Fibroblast of lung (primary cell): ENCODE measurements at places on chromosomes 7 and 10. TPM values are rescaled to one million over a fixed set of nuclear protein-coding genes. Genes with fewer than 3 reads are reported as not detected.

GRCh38 chr7:149414745-149415390, 46.0 kb downstream of the ZNF777 start:
- no peaks in the 10 kb centered on the region for H3K36me3 ChIP-seq
- H3K4me3 ChIP-seq: peak overlapping the region; percentile 35
- H3K27me3 ChIP-seq: no peaks in the 10 kb centered on the region

The PRPS1L1 gene
- total RNA-seq: not detected in 2 replicates

- DNase-seq: peak; percentile 87
- H3K4me3 ChIP-seq: no peak overlapping the region
- H3K27ac ChIP-seq: no peak overlapping the region
- no peaks in the 10 kb centered on the region for H3K36me3 ChIP-seq
- no peaks in the 10 kb centered on the region for H3K27me3 ChIP-seq
- peaks cover 9% of the 10 kb centered on the region for H3K4me1 ChIP-seq
These were observed 22.8 kb downstream of the ARL5B start for GRCh38 chr10:18681971-18682411.

DNA sequence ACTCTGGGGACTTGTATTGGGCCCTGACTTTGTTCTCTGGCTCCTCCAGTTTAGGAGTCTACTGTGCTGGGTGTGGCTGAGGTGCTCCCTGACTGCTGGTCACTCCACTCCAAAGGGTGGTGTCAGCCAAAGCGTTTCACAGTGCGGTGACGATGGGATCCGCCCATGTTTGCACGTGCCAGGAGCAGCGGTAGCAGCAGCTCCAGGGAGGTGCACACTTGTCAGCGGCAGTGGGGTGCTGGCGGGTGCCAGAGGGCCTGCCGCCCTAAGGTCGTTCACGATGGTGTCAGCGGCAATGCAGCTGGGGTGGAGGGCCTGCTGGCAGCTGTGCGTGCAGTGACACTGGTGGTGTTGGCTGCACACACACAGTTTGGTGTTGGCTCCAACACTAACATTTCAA, 268.5 kb upstream of the AKR1E2 start:
- H3K4me3 ChIP-seq: no peak overlapping the region
- H3K27ac ChIP-seq: no peak overlapping the region
- no peaks in the 10 kb centered on the region for H3K4me1 ChIP-seq
- no peaks in the 10 kb centered on the region for H3K27me3 ChIP-seq
- H3K36me3 ChIP-seq: no peaks in the 10 kb centered on the region

The AKR1C2 gene
- total RNA-seq: 10.6 and 13.4 TPM in 2 replicates

GRCh38 chr10:28291881-28292297, 11.0 kb downstream of the MPP7 start:
- no peaks in the 10 kb centered on the region for H3K4me1 ChIP-seq
- peak; percentile 61 for DNase-seq
- no peaks in the 10 kb centered on the region for H3K27me3 ChIP-seq
- H3K27ac ChIP-seq: no peak overlapping the region
- no peaks in the 10 kb centered on the region for H3K36me3 ChIP-seq

The C10orf143 gene
- total RNA-seq: 0.51 and 2.0 TPM in 2 replicates

DNA sequence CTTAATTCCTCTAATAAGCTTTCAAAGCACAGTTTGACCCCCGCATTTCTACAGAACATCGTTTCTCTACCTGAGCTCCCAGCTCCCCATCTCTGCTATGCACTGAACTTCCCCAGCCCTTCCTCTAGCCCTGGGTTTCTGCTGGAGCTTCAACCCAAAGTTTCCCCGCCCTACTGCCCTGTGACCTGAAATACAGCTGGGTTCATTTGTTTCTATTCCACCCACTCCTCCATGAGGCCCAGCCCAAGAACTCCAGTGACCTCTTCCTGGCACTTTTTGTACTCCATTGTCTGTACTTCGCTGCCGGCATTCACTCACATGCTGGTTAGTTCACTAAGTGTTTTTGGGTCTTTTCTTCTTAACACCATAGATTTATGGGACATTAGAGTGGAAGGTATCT, 35.8 kb downstream of the ADRB1 start:
- no peak overlapping the region for H3K27ac ChIP-seq
- no peaks in the 10 kb centered on the region for H3K4me1 ChIP-seq
- no peak overlapping the region for H3K4me3 ChIP-seq
- no peaks in the 10 kb centered on the region for H3K36me3 ChIP-seq
- H3K27me3 ChIP-seq: no peaks in the 10 kb centered on the region

GRCh38 chr10:97291357-97292096, 910 bp downstream of the ARHGAP19 start:
- no peaks in the 10 kb centered on the region for H3K27me3 ChIP-seq
- H3K36me3 ChIP-seq: no peaks in the 10 kb centered on the region
- DNase-seq: no peak
- H3K4me1 ChIP-seq: no peaks in the 10 kb centered on the region

GRCh38 chr10:70135684-70136083, 3.1 kb upstream of the AIFM2 start:
- no peak overlapping the region for H3K4me3 ChIP-seq
- H3K4me1 ChIP-seq: peaks cover 10% of the 10 kb centered on the region
- no peak overlapping the region for H3K27ac ChIP-seq
- no peaks in the 10 kb centered on the region for H3K36me3 ChIP-seq

The PEX1 gene
- 19.3 and 23.0 TPM in 2 replicates for total RNA-seq

GRCh38 chr7:139600306-139600705, 76.8 kb downstream of the CLEC2L start:
- no peaks in the 10 kb centered on the region for H3K4me1 ChIP-seq
- DNase-seq: no peak
- no peak overlapping the region for H3K27ac ChIP-seq
- peaks cover 19% of the 10 kb centered on the region for H3K36me3 ChIP-seq
- no peaks in the 10 kb centered on the region for H3K27me3 ChIP-seq

The TUBB8 gene
- total RNA-seq: not detected in 2 replicates

GRCh38 chr7:93165447-93165846, 17.3 kb upstream of the SAMD9L start:
- no peak overlapping the region for H3K27ac ChIP-seq
- DNase-seq: no peak
- no peaks in the 10 kb centered on the region for H3K27me3 ChIP-seq

The ZNF398 gene
- 5.9 and 7.3 TPM in 2 replicates for total RNA-seq

DNA sequence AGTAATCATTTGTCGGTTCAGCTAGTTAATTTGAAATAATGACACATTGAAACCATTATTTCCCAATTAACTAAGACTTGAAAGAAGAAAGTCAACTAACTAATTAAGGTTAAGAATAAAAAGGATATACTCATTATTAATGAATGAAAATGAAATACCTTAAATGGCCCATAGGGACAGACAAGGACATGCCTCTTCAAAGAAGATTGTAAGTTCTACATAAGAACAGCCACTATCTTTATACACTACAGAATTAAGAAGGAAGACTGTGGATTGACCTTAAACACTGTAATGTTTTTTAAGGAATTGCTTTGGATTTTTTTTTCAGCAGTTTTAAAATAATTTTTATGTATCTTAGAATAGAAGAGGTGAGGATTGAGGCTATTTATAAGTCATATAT, 60.7 kb downstream of the CSTF2T start:
- H3K27ac ChIP-seq: no peak overlapping the region
- no peaks in the 10 kb centered on the region for H3K36me3 ChIP-seq
- no peak for DNase-seq
- no peaks in the 10 kb centered on the region for H3K4me1 ChIP-seq

The KAZALD1 gene
- 14.4 and 19.8 TPM in 2 replicates for total RNA-seq

DNA sequence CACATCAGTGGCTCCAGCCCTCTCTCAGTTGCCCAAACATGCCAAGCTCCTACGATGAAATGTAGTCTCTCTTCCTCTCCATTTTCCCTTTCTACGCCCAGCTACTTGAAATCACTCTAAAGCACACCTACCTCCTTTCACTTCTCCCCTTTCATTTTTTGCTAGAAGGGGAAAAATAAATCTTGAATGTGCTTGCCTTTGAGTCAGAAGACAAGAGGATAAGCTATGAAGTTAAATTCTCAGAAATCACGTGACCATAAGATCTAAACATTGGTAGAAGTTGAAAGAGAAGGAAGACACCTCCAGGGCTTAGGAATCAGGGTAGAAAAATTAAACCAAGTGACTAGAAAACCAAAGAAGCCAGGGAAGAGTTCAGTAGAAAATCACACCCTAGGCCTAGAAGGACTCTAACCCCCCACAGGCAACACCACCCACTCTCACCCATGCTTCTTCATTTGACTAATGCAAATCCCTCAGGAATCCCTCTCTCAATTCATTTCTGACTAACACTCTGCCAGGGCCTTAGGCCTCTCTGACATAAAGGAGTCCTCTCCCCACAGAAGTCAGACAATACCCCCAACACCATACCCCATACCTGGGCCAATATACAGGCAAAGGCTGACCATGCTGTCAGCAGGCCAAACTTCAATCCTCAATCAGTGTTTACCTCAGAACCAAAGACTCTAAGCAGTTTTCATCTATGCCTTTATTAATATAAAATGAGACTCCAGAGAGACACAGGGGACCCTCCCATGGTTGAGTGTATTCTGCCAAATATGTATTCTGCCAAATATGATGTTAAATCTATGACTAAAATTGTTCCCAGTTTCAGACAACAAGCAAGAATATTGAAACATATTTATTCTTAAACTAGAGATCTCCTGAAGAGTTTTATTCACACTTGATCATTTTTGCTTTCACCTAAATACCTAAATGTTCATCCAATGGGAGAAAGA, 84.8 kb downstream of the ELMO1 start:
- no peak overlapping the region for H3K27ac ChIP-seq
- no peak overlapping the region for H3K4me3 ChIP-seq
- no peak for DNase-seq
- no peaks in the 10 kb centered on the region for H3K4me1 ChIP-seq
- no peaks in the 10 kb centered on the region for H3K36me3 ChIP-seq

- DNase-seq: peak; percentile 93
- H3K4me1 ChIP-seq: peaks cover 22% of the 10 kb centered on the region
- H3K27me3 ChIP-seq: no peaks in the 10 kb centered on the region
- H3K36me3 ChIP-seq: no peaks in the 10 kb centered on the region
- peak overlapping the region; percentile 94 for H3K27ac ChIP-seq
These were observed 67.1 kb downstream of the CUBN start for GRCh38 chr10:17062493-17062892.

The ADIRF gene
- 119 and 142 TPM in 2 replicates for total RNA-seq

- DNase-seq: peak; percentile 73
- H3K27ac ChIP-seq: peak overlapping the region; percentile 95
- no peaks in the 10 kb centered on the region for H3K27me3 ChIP-seq
These were observed 5.5 kb downstream of the ANXA11 start for GRCh38 chr10:80199828-80200227.

- peaks cover 16% of the 10 kb centered on the region for H3K36me3 ChIP-seq
- no peak for DNase-seq
- no peak overlapping the region for H3K4me3 ChIP-seq
- H3K27me3 ChIP-seq: no peaks in the 10 kb centered on the region
These were observed 62.9 kb downstream of the SCRN1 start for GRCh38 chr7:29926741-29927140.

The AGAP3 gene
- total RNA-seq: 34.2 and 44.9 TPM in 2 replicates

The FGF8 gene
- total RNA-seq: not detected in 2 replicates
